ENCODE measurements at places on chromosomes 5 and 9.

GRCh38 chr9:68577774-68578591, 37.3 kb upstream of the TMEM252 start:
- DNase-seq, result no peak

DNA sequence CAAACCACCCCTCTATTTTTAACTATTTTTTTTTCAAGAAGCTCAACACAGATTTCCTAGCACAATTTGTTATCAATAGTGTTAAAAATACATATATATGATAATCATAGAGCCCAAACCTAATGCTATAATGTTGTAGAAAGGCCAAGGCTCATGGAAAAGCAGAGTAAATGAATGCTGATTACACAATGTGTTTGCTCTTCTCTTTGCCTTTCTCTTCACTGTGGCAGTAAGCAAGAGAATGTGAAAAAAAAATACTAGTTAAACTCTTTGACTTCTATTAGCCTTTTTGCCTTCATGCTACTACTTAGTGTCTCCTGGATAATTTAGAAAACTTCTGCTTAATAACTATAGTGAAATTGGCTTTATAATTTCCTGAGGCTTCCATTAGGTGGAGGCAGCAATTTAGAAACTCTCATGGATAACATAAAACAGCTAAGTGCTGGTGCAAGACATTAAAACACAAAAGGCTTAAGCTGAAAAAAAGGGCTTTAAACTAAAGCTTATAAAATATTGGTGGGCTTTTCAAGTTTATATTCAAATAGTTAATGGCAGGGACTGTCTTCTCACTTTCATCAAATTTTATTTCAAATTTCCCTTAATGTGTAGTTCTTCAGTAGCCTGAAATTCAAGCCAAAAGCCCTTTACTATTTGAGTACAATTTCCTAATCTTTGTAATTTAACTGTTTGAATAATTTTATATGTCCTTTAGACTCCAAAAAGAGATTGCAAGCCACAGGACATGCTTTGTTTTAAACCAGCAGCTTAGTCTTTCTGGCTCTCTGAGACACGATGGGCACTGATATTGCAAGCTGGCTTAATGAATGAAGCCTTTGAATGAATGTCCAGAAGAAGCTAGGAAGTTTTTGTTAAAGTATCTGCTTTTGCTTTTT, 2031.8 kb upstream of the CDH6 start:
- DNase-seq, result no peak

DNA sequence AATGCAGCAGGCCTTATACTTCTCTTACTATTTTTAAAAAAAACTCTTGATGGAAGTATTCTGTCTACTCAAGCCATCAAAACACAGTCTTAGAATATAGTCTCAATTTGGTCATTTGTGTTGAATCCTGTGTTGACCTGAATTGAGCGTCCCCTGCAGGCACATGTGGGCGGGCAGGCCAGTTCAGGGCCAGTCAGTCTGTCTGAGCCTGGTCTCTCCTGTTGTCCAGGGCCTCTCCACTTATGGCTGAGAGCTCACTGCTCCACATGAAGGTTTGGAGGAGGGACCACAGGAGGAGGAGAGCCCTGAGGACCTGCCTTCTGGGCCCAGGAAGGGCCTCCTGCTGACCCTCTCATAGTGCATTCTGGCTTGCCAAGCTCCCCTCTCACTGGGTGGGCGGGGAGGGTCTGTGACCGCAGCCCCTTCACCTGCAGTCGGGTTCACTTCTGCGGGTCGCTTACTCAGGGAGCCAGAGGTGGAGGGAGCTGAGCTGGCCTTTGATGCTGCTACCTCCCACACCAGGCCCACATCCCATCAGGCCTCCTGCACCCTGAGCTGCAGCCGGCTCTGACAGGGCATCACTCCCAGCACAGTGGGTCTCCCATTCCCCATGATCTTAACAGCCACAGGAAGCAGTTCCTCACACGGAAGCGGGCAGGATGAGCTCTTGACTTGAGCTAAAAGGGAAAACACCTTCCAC, 178.2 kb upstream of the S1PR3 start:
- no peak for DNase-seq

GRCh38 chr5:178902849-178903248, 7.1 kb downstream of the ZFP2 start:
- DNase-seq, result no peak

DNA sequence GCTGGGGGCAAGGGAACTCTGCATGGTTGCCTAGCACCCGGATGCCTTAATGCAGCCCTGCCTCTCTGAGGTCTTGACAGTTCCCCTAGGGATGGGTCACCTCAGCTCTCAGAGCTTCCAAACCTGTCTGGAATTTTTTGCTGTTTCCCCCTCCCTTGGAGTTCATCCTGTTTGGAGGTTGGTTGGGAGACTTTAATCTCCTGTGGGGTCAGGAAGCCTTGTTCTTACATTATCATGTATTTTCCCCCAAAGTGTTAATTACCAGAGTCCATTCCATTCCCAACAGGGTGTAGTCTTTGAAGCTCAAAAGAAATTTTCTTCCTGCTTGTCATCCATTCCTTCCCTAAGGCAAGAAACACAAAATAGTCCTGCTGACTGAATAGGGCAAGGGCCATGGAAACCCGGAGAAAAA, 150.3 kb upstream of the SPRY4 start:
- DNase-seq, result no peak

DNA sequence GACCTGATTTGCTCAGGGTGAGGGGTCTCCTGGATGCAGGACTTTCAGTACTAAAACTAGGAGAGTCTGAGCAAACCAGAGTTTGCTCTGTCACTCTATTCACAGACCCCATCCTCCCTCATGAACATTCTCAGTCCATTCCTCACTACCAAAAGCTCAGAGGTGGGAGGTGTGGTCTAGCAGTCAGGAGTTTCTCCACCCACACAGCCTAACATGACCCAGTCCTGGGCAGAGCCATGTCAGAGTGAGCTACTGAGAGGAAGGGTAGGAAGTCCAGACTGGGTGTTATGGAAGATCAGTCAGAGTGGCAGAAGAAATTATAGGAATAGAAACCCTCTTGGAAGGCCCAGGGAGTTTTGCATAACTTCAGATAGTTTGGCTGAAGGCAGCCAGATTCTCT, 113.3 kb upstream of the GRAMD2B start:
- DNase-seq, result no peak

- peak; percentile 65 for DNase-seq
These were observed 7.0 kb downstream of the FSTL4 start for GRCh38 chr5:133605323-133605722.

GRCh38 chr5:67494186-67494855, 297.7 kb upstream of the CD180 start:
- DNase-seq, result no peak

DNA sequence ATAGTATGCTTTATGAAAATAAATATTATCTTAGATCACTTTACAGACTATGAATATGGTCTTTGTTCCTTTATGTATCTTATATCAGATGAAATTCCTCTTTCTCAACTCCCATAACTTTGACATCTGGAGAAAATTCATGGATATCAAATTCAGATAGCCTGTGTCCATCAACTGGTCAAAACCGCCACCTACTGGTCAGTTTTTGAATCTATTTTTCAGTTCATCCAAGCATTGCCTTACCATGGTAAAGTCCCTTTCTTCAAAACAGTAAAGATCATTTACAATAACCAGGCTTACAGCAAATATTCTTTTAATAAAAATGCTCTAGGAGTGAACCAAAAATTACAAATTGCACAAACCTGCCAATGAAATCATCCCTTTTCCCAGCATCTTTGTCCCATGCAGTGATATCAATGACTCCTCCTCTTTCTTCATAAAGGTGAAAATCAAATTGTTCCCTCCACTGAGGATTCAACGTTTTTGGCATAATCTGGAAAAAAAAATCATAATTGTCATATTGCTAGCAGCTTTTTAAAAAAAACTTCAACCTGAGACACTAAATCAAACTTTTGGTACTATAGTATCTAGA, 290.5 kb downstream of the SLF1 start:
- peak; percentile 30 for DNase-seq

DNA sequence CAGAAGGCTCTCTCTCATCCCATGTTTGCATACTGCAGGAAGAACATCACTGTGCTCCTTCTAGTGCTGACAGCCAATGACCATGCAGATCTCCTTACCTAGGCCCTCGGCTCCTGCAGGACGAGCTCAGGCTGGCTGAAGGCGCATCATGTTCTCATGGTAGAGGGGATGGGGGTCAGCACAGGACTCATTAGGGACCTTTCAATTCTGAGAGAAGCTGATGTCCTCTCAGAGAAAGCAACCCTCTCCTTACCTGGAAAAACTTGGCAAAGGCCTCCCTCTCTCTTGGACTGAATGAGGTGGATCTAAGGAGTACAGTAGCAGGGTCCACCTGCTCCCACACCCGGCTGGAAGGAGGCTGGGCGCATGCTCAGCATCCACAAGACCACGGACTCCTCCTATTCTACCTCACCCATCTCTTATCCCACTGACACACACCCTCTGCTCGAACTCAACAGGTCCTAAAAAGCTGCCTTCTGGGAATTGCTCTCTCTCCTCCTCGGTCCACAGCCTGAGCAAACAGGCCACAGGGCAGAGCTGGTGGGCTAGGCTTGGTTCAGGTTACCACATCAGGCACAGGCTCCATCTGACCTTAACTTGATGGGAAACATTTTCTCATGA, 2.9 kb downstream of the IPPK start:
- no peak for DNase-seq

GRCh38 chr9:123685489-123686083, 244.3 kb downstream of the DENND1A start:
- no peak for DNase-seq

- DNase-seq, result no peak
These were observed 17.7 kb upstream of the ANGPTL2 start for GRCh38 chr9:127140181-127140580.

DNA sequence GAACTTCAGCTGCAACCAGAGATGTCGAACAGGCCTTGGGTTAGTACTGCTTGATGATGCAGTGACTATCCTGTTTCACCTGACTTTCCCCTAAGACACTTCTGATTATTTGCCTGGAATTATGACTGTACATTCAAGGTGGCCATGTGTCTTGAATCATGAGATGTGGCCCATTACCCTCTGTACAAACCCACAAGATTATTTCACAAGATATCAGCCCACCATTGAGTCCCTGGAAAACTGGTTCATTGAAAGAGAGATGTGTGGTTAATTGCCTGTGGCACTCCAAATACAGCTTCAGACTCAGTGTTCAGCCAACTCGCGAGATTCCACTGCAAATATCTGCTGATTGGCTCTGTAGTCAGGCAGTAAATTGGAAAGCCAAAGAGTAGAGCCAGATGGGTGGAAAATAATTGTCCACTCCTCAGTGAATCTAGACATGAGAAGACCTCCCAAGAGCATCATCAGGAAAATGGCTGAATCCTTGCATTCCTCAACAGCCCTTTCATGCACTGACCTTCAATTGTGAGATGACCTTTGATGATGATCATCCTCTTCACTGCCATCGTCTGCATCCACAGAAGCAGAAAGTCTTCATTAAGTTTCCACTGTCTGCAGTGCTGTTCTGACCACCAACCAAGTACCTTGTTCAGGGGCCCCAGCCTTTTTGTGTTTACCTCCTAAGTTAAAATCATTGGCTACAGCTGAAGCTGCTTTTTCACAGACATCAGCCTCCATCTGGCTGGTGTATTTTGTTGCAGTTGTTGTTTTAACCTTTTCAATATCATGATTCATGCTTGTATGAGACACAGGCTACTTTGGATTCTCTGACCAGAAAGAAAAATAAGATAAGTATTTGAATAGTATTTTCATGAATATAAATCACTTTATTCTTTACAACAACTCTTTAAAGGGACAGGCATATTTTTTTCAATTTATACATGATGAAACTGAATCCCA, 75.2 kb downstream of the ESM1 start:
- no peak for DNase-seq

GRCh38 chr5:135584276-135584675, 5.5 kb upstream of the CXCL14 start:
- no peak for DNase-seq

- DNase-seq, result no peak
These were observed 326.1 kb downstream of the EDIL3 start for GRCh38 chr5:84058561-84058960.

DNA sequence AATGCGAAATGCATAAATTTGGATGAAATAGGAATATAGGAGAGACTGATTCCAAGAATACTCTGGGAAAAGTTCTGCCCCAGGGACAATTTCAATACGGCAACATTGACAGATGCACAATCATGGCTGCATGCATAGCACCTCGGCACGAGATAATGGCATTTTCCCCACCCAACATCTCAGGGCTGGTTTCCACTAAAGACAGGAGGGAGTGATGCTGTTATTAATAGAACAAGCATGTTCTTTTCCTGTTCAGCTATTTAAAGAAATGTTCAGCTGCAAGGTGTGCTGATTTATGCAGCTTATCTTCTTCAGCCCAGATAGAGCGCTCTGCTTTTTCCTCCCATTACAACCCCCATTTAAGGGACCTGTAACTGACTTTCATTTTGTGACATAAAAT, 740.2 kb downstream of the TLR4 start:
- DNase-seq, result no peak

DNA sequence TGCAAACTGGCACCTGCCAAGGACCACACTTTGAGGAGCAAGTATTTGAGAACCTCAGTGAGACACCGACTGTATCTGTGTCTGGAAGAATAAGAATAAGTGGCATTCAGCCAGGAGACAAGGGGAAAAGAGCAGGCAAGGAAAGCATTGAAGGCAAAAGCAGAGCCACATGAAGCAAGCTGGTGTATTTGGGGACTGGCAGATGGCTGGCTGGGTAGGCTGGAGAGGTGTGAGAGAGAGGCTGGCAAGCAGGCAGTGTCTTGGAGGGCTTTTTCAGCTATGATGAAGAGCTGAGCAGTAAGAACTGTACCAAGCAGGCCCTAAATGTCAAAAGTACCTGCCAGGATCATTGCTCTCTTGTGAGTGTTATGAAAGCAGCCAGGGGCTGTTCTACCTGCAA, 14.1 kb upstream of the C5orf58 start:
- DNase-seq, result no peak

- DNase-seq, result peak; percentile 56
These were observed 110.2 kb downstream of the NSG2 start for GRCh38 chr5:174155706-174156105.

DNA sequence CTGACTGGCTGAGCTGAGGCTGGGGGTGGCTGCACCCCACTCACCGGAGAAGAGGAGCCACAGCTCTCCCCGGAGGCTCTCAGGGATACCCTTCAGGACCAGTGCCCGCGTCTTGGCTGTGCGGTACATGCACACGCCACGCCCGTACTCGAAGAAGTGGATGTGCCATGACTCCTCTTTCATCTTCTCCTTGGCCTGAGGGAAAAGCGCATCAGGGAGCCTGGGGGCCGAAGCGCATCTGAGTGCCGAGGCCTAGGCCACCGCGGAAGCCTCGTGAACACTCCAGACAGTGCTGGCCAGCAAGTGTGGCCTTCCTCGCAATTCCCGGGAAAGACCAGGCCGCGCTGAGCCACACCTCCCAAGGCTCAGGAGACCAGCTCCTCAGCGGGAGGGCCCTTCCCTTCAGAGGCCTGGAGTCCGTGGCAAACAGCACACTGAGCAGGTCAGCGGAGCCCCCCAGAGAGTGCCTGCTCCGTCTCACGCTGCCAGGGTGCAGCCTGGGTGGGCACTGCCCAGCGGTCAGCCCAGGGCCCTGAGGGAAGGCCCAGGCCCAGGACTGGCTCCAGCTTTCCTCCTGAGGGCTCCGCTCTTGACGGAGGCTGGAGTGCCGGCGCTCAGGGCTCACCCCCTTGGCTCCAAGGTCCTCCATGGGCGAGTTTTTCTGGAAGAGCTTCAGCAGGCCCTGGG, 20.5 kb upstream of the MRNIP start:
- no peak for DNase-seq

GRCh38 chr9:86452201-86452828, 98.1 kb upstream of the TUT7 start:
- no peak for DNase-seq

GRCh38 chr5:135847976-135848375, 13.5 kb downstream of the SLC25A48 start:
- DNase-seq, result no peak

Data from BE2C (cell line).